ENCODE measurements at places on chromosomes 2 and 18.

GRCh38 chr2:158921599-158922408 is 46.6 kb upstream of the TANC1 start:
- DNase-seq, result no peak

DNA sequence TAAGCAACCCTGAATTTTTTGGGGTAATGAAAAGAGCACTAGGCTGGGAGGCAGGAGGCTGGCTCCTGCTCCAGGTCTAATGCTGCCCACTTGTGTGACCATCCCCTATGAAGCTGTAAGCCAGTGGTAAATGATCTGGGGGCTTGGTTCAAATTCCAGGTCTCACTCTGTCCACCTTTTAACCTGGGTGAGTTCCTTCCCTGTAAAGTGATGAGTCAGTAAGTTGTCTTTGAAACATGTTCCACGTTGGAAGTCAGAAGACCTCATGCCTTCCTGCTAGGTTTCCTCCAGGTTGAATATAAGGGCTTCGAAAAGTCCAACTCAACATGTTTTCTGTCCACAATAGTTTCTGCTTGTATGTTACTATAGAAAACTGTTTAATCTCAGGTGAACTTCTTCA is 160.9 kb upstream of the MYT1L start:
- no peak for DNase-seq

GRCh38 chr18:29753379-29753778 is 1289.2 kb downstream of the DSC3 start:
- peak; percentile 71 for DNase-seq

DNA sequence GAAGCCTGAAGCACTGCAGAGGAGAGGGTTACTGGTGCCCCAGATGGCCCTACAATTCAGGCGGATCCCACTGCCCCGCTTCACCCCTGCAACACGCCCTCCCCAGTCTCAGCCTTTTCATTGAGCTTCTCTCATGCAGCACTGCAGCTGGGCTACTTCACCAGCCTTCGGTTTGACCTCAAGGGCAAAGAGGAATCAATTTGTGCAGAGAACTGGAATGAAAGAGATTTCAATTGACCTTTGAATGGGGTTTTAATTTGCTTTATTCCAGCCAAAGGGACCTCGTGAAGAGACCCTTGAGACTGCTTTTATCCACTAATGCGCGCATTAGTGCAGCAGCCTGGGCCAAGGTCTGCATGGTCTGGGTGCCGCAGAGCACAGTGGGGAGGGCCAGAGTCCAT is 8.8 kb upstream of the POMC start:
- no peak for DNase-seq

GRCh38 chr2:115389898-115390565 is 947.6 kb downstream of the DPP10 start:
- no peak for DNase-seq

- no peak for DNase-seq
Measured at GRCh38 chr2:149039213-149039724, 770 bp downstream of the LYPD6B start.

GRCh38 chr2:154331784-154332183 is 366.7 kb upstream of the KCNJ3 start:
- no peak for DNase-seq

DNA sequence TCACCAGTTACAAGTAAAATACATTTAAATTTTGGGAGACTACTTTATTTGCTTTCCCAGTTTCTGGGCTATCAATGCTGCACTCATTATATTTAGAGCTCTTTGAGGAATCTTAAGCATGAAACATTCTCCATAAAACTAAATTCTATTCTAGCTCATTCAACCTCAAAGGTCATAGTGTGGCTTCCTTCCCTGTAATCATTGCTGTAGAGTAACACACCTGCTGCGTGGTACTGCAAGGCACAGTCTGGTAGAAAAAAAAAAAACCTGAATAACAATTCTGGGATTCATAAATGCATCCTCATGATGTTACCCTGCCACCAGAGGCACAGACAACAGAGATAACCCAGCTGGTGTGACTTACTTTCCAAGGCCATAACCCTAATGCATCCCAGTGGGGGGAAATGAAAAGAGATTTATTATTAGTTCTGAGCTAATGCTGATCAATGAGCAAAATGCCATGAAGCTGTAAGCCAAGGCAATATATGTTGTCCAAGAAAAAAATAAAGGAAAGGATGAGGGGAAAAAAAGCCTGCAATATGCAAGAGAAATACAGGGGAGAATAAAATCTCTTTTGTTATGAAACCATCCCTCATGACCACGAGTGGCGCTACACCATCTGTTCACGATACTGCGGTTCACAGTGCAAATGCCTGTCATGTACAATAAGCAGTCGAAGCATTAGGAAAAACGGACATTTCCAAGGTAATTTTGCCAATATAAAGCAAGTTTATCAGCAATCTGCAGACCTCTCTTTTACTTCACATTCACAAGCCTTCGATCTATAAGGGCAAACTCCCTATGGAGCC is 1481.6 kb upstream of the PIK3C3 start:
- DNase-seq, result peak; percentile 4

DNA sequence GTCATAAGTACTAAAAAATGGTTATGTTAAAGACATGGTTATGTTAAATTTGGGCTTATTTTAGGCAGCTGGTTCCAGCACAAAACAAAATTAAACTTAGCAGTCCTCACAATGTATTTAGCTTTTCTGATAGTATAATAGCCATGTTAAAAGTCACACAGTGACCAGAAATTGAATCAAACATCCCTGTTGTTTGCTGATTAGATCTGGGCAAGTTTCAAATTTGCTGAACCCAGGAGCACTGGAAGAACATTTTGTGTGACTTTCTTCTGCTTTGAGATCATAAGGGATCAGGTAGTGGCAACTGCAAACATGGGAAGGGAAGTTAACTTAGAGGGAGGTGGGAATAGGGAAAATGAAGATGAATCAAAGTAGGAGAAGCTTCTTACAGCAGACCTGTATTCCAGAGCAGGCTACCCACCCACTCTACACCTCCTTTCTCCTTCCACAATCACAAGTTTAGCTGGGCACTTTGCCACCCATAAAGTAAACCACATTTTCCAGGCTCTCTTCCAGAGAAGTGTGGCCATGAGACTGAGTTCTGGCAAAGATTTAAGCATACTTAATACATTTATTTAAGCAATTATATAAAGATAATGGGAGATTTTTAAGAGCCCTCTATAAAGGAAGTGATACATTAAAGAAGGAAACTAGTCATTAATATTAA is 616.1 kb upstream of the LRATD1 start:
- no peak for DNase-seq

DNA sequence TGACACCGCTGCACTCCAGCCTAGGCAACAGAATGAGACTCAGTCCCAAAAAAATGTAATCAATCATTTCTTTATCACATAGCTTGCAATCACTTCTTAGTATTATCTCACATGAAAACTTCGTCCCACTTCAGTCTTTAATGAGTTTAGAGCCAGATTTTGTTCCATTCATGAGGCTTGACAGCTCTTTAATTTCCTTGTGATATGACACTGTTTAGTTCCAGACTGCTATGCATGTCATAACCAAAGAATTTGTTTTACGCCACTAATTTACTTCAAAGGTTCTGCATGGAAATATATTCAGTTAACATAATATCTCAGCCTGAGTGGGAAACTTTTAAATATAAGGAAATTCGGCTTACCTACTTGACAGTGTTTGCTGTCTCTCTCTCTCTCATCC is 113.1 kb downstream of the ZNF532 start:
- DNase-seq, result no peak

- DNase-seq, result no peak
Measured at GRCh38 chr2:28768422-28768821, 16.8 kb downstream of the PPP1CB start.

GRCh38 chr2:218839430-218839829 is 7.8 kb upstream of the PRKAG3 start:
- peak; percentile 77 for DNase-seq

- no peak for DNase-seq
Measured at GRCh38 chr2:158677542-158677941, 117.6 kb upstream of the DAPL1 start.

DNA sequence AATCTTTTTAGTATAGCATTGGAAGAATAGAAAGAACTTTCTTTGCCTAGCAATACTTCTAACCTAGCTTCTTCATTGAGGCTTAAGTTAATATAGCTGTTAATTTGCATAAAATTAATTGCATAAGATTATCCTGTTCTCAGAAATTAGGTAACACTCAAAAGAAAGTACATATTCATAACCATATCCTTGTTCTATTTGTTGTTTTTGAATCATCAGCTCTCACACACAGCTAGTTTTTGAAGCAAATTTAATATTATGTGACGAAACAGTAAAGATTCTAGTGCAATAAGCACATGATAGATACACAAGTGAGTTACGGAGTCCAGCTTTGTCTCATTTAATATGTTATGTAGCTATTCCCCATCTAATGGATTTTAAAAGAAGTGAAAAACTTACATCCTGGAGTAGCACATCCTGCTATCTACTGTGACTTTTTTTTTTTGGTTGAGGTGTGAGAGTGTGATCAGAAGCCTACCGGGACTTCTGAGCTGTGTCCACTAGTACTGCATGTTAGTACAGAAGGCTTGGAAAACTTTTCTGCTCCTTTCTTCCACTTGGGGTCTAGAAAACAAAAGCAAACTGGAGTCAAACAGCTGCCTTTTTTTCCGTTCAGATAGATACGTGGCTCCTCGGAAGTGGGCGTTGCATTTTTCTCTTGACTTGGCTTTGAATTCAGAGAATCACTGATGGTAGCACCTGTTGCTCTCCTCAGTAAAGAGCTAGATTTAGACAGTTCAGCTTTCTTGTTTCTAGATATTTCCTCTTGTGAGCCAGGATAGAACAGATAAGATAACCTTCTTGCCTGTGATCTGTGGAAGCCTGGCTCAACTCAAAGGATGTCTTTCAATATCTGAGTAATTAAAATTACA is 27.2 kb downstream of the KDM3A start:
- DNase-seq, result no peak

DNA sequence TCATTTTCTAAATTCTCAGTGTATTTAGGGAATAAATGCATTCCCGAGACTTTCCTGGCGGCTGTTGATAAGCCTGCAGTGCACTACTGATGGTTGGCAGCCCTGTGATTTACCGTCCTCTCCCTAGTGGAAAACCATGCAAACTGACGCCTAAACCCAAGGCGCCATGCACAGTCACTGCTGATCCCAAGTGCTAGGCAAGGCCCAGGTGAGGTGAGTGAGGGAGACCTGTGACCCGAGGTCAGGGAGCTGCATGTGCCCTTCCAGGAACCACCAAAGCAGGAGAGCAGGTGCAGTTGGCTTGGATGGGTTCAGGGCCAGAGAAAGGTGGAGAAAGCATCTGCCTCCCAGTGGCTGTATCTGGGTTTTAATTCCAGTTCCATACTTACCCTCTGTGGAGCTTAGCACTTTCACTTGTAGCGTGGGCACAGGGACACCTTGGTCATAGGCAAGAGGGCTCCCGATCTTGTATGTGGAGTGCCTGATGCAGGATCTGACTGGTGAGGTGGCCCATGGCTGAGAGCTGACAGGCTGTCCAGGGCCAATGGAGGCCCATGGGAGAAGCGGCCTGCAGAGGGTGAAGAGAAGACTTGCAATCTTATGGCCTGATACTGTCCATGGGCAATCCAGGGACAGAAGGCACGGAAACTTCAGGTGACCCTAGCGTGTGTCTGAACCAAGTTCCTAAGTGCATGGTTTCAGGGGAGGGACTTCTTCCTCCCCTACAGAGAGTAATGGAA is 131.3 kb downstream of the SH3RF3 start:
- DNase-seq, result no peak

GRCh38 chr2:71001981-71002570 is 7.4 kb upstream of the TEX261 start:
- no peak for DNase-seq

DNA sequence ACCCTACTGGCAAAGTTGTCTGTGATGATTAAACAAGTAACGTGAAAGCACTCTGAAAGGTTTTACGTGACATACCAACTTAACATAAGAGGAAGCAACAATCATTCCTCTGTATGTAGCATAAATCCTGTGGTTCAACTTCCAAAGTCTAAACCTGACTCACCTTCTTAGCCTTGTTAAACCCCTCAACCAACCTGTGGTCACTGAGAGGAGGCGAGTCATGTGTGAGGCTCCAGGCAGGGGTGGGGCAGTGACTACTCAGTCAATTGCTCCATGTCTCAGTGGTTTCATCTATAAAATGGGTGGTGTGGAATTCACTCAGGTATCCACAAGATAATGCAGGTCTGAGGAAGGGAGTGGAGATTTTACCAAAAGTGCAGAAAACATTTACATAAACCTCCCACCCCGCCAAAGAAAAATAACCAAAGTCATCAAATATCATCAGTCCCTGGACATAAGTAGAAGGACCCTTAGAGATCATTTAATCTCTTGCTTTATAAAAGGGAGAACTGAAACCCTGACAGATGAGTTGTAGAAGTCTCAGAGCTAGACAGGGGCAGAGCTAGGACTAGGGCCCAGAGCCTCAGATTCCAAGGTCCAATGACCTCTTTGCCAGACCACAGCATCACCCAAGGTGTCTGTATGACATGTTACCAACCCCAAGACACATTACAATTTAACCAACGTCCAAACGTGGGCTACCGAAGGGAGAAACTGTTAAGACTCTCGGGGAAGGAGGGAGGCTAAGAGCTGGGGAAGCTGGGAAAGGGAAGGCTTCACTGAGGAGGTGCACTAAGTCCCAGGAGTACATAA is 3.7 kb upstream of the PCBP1 start:
- DNase-seq, result peak; percentile 75

- peak; percentile 84 for DNase-seq
Measured at GRCh38 chr2:144099780-144100377, 420.0 kb downstream of the ZEB2 start.

DNA sequence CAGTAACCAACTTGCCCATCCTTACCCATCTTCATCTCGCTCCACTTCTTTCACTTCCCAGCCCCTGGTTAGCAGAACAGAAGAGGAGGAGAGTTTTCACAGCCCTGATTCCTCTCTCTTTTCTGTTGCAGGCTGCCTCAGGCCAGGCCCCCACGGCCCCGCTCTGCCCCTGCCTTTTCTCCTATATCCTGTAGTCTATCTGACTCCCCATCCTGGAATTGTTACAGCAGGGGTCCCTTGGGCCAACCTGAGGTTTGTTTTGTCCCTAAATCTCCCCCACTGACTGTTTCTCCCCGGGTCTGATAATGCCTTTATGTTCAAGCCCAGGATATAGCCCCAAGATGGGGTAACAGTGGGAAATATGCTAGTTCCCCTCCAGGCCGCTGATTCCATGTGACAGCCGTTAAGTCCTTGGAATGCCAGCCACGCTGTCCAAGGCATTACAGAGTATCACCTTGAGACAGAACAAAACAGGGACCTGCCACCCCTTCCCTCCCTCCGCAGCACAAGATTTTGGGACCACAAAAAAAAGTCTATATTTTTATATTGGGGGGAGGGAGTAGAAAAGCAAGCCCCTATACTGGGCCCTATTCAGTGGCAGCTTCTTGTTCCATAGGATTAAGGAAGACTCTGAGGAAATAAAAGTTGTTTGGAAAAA is 1.4 kb downstream of the OST4 start:
- no peak for DNase-seq

- peak; percentile 67 for DNase-seq
Measured at GRCh38 chr18:59917422-59917821, 17.6 kb downstream of the PMAIP1 start.

- DNase-seq, result peak; percentile 24
Measured at GRCh38 chr2:219560037-219560892, 11.1 kb downstream of the OBSL1 start.
